Activated T-helper 1 cell treated with anti-CD3 and anti-CD28 coated beads, Interleukin-12 subunit alpha, Interleukin-12 subunit beta, Interleukin-2, Interleukin-4 antibody, amounts not matched to agents 30 ng/mL and 10 ng/mL and 1 ng/mL, durations not matched to agents 14 hours and 24 hours and 36 hours (primary cell): ENCODE measurements at places on chromosomes 4 and X. TPM values are rescaled to one million over a fixed set of nuclear protein-coding genes. Genes with fewer than 3 reads are reported as not detected.

The TMEM187 gene
- total RNA-seq, result 3.4 and 4.6 TPM in 2 replicates

The ANOS1 gene
- not detected in 2 replicates for total RNA-seq

The MAGEA8 gene
- not detected in 2 replicates for total RNA-seq

The SMIM31 gene
- total RNA-seq, result not detected in 2 replicates

The PHOX2B gene
- total RNA-seq, result not detected in 2 replicates

The MGARP gene
- total RNA-seq, result 0.15 TPM in 1 of 2 replicates, not detected in the other

The GAGE12H gene
- not detected in 2 replicates for total RNA-seq

The PITX2 gene
- total RNA-seq, result not detected in 2 replicates

The MAGEB1 gene
- total RNA-seq, result not detected in 2 replicates

The EPHA5 gene
- total RNA-seq, result not detected in 2 replicates

The DUX4 gene
- not detected in 2 replicates for total RNA-seq

The STAP1 gene
- 19.2 and 19.7 TPM in 2 replicates for total RNA-seq

The MXRA5 gene
- total RNA-seq, result not detected in 2 replicates

The P2RY8 gene
- 20.4 and 21.8 TPM in 2 replicates for total RNA-seq

The PFKFB1 gene
- total RNA-seq, result 0.39 and 0.93 TPM in 2 replicates

The CC2D2A gene
- total RNA-seq, result not detected in 2 replicates

The CHIC2 gene
- total RNA-seq, result 19.1 and 20.3 TPM in 2 replicates

The SHROOM2 gene
- total RNA-seq, result not detected in 2 replicates

The OTOP1 gene
- not detected in 2 replicates for total RNA-seq

The CT45A2 gene
- total RNA-seq, result not detected in 2 replicates

The ARX gene
- not detected in 2 replicates for total RNA-seq

The FGF2 gene
- 17.8 and 19.9 TPM in 2 replicates for total RNA-seq

The SH3RF1 gene
- total RNA-seq, result 0.49 and 0.69 TPM in 2 replicates

The SORBS2 gene
- total RNA-seq, result not detected in 2 replicates

The NXF2 gene
- total RNA-seq, result not detected in 2 replicates

The SH3TC1 gene
- total RNA-seq, result 25.4 and 33.6 TPM in 2 replicates

The SPACA5 gene
- total RNA-seq, result not detected in 2 replicates

The IQCM gene
- not detected in 2 replicates for total RNA-seq

The HEPH gene
- not detected in 2 replicates for total RNA-seq

The ZNF141 gene
- total RNA-seq, result 23.4 and 23.7 TPM in 2 replicates

The PPEF2 gene
- not detected in 2 replicates for total RNA-seq

The PRIMPOL gene
- total RNA-seq, result 16.4 and 19.7 TPM in 2 replicates

The PABPC5 gene
- not detected in 2 replicates for total RNA-seq

The MAGEA2B gene
- total RNA-seq, result not detected in 2 replicates

The NAT8L gene
- total RNA-seq, result 7.4 and 8.0 TPM in 2 replicates

The SLC49A3 gene
- total RNA-seq, result 0.81 and 0.88 TPM in 2 replicates

The DOK7 gene
- not detected in 2 replicates for total RNA-seq
